ENCODE measurements at places on chromosomes 7 and 10. TPM values are rescaled to one million over a fixed set of nuclear protein-coding genes. Genes with fewer than 3 reads are reported as not detected.

SGMS1 gene
- total RNA-seq, result 17.0 TPM

SFTPD gene
- total RNA-seq, result not detected

ELFN1 gene
- not detected for total RNA-seq

DNA sequence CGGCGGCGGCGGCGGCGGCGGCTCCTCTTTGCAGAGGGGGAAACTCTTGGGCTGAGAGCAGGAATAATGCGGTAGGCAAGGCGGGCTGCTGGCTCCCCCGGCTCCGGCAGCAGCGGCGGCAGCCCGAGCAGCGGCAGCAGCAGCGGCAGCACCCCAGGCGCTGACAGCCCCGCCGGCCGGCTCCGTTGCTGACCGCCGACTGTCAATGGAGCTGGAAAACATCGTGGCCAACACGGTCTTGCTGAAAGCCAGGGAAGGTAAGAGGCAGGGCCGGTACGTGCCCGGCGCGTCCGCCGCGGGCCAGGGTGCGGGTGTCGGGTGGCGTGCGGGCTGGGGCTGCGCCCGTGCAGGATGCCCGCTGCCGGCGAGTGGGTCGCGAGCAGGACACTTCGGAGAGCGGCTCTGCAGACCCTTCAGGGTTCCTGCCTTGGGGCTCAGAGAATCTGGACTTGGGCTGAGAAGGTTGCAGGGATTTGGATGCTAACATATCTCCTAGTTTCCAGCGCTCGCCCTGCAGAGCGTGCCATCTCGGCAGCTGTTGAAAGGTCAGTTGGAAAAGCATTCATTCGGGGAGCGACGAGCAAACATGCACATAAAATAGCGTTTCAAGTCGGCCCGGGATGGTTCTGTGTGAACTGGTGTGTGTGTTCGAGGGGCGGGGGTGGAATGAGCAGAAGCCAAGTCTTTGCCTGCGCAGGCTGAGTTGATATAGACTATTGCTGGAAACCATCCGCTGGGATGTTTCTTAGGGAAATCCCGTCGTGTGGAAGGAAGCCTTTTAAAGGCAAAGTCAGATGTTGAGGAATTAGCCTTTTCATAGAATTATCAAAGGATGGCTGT is 562 bp downstream of the GRK5 start:
- DNase-seq, result peak; percentile 49

- DNase-seq, result no peak
Observed at GRCh38 chr7:41711283-41712064, 8.6 kb upstream of the INHBA start.

EIF4H gene
- total RNA-seq, result 330 TPM

DNA sequence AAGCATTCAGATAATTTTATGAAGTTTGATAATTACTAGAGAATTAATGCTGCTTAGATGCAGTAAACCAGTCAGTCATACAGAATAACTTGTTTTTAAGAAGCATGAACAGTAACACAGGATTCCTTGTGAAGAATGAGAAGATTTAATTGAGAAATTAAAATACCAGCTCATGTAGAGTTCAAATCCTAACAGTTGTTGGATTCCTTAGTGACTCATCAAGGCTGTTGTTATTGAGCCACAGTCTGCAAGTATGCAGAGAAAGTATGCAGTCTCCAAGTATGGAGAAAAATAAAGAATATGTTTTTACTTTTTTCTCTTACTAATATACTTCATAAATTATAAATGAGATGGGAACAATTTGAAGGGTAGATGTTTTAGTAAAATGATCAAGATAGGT is 30.2 kb upstream of the CYP26C1 start:
- no peak for DNase-seq

DNA sequence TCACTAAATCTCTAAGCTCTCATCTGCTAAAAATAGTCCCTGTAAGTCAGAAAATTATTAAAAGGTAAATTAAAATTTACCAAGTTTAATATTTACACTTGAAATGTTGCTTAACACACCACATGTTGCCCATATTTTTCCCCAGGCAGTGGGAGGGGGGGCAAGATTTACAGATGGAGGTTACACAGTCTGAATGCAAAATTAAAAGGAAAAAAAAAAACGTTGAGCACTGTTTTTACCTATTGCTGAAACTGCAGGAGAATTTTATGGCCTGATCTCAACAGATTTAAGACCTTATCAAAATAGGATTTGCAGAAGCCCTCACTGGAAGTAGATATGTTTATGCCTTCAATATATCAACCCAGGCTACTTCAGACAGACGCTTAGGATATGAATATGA is 133.4 kb downstream of the SFMBT2 start:
- no peak for DNase-seq

GRCh38 chr10:89348975-89349374 is 21.2 kb downstream of the IFIT3 start:
- no peak for DNase-seq

GRCh38 chr10:132735923-132736391 is 50.0 kb downstream of the NKX6-2 start:
- DNase-seq, result no peak

CPA2 gene
- total RNA-seq, result not detected

DNA sequence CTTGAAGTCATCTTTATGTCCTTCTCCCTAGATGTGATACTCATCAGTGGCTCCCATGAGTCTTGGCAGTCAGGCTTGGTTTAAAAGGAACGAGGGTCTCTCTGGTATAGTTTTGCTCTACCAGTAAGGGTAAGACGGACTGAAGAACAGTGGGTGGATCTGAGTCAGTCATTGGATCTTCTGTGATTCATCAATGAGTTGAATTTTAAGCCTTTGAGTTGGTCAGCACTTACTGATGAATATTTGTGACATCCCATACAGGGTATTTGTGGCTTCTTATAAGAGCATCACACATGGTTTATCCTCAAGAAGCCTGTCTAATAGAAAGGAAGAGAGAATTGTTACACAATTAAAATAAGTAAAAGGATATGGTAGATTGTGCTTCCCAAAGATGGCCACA is 87.3 kb upstream of the NAMPT start:
- no peak for DNase-seq

PALD1 gene
- total RNA-seq, result not detected

- peak; percentile 68 for DNase-seq
Observed at GRCh38 chr10:103193107-103193819, at the start of gene NT5C2. TSS of gene NT5C2 (minus strand) at chr10:103193272. CDS start at chr10:103174958, 18,314 bp downstream.

- DNase-seq, result no peak
Observed at GRCh38 chr7:80053124-80053523, 81.5 kb upstream of the GNAI1 start.

GRCh38 chr7:156609010-156609877 is 31.3 kb upstream of the RNF32 start:
- no peak for DNase-seq

- no peak for DNase-seq
Observed at GRCh38 chr7:93148144-93148543, at the start of gene SAMD9L. TSS of gene SAMD9L (minus strand) at chr7:93148385. CDS start at chr7:93135971, 12,414 bp downstream.

- no peak for DNase-seq
Observed at GRCh38 chr7:159310457-159311171, 165.9 kb upstream of the VIPR2 start.

DNA sequence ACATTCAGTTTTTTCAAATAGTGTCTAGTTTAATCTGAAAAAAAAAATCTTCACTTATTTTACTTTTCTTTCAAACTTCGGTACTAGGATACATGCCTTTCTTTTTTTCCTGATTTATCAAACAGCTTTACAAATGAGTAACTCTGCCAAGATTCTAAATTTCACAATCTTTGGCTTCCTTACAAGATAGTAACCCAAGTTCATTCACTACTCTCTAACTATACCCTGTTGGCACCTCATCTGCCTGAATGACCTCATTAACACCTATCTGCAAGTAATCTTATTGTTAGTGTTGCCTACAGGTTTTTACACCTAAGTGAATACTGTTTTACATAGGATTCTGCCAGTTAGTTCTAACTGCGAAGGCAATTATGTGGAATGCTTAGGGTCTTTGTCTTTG is 159.8 kb downstream of the FOXP2 start:
- no peak for DNase-seq

DNA sequence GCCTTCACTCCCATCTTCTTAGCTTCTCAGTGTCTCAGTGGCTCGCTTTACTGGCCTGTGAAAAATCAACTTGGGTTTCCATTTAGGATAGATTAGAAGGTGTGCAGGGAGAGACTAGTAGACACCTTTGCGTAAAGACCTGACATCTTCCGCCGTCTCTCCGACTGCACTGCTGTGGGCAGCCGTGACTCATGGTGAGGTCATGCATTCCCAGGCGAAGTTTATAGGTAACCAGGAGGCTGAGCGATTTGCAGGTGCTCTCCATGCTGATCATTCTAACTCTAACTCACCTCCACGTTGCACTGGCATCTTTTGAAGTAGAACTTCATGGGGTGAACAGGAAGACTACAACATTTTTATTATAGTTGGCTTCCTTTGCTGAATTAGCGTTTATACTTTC is 68.0 kb upstream of the ZNF438 start:
- DNase-seq, result no peak

TDRD1 gene
- not detected for total RNA-seq

SPACDR gene
- total RNA-seq, result not detected

- DNase-seq, result no peak
Observed at GRCh38 chr7:93715234-93715633, 140.7 kb upstream of the CALCR start.

SLC16A9 gene
- not detected for total RNA-seq

DNA sequence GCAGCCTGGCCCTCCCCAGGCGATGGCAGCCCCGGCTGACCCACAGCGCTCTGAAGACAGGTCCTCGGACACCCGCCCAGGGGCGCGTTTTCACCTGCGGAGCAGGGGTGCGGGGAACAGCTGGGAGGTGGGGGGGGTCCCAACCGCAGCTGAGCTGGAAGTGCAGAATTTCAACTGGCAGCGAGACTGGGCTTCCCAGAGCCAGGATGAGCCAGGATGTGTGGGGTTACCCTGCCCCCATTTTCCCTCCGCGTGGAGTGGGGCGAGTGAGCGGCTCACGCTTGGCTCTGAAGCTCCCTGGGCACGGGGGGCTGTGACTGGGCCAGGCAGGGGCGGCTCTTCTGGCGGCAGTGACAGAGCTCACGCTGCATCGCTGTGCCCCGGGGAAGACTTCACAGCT is 70.2 kb downstream of the DNAJB6 start:
- no peak for DNase-seq

GRCh38 chr7:148699782-148700629 is 1.3 kb downstream of the CUL1 start:
- DNase-seq, result peak; percentile 35

NYAP1 gene
- total RNA-seq, result 0.38 TPM

DNA sequence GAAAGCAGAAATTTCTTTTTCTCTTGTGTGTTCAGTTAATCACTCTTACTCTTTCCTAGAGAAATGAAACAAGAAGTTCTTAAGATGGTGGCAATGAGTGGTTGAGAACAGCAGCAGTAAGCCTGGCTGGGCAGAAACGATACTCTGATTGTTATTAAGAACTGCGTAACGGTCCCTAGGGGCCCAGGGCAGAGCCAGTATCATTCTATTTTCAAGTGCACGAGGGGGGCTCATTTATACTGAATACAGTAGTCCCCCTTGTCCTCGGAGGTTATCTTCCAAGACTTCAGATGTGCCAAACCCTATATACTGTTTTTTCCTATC is 64.9 kb downstream of the EEPD1 start:
- no peak for DNase-seq

FZD8 gene
- total RNA-seq, result 1.7 TPM

GRCh38 chr7:4791101-4791737 is 15.8 kb downstream of the AP5Z1 start:
- DNase-seq, result no peak

GOLGA7B gene
- total RNA-seq, result 5.1 TPM

DNA sequence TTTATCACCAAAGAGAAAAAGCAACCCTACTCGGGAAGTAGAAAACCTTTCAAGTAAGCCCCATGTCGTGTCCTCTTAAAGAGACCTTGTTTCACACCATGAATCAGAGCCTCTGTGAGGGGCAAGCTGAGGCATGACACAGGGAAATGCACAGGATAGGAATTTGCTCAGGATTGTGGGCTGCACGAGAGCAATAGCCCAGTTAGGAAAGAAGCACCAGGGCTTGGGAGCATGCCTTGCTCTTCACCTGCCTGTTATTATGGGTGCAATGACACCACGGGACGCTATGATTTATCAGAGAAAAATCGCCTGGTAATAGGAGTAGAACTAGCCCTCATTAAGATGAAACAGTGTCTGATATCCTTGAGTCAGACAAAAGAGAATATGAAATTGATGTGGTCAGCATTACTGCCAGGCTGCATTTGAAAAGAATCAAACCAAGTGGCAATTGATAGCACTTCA is 562.9 kb upstream of the NRP1 start:
- DNase-seq, result no peak

GRCh38 chr10:128035557-128035973 is 90.7 kb downstream of the MKI67 start:
- peak; percentile 73 for DNase-seq

DNA sequence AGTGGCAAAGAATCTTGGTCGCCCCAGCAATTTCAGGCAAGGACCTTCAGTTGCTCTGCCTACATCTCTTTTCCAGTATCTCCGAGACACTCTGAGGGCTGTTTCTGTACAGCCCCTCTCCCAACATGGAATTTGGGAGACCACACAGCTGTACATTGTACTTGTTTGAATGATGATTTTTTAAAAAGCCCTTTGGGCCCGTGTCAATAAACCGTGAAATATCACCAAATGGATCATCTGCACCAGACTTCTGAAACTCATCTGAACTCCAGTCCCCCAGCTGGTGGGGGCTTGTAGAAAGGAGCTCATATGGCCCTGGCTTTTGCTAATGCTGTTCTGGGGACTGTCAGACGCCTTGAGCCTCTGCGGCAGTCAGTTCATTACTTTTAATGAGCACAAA is 374.9 kb downstream of the BBS9 start:
- no peak for DNase-seq

GRCh38 chr10:108095932-108096925 is 931.7 kb upstream of the SORCS1 start:
- DNase-seq, result no peak

- no peak for DNase-seq
Observed at GRCh38 chr10:93471110-93471651, 11.0 kb downstream of the MYOF start.

CDHR1 gene
- total RNA-seq, result 1.7 TPM

DNA sequence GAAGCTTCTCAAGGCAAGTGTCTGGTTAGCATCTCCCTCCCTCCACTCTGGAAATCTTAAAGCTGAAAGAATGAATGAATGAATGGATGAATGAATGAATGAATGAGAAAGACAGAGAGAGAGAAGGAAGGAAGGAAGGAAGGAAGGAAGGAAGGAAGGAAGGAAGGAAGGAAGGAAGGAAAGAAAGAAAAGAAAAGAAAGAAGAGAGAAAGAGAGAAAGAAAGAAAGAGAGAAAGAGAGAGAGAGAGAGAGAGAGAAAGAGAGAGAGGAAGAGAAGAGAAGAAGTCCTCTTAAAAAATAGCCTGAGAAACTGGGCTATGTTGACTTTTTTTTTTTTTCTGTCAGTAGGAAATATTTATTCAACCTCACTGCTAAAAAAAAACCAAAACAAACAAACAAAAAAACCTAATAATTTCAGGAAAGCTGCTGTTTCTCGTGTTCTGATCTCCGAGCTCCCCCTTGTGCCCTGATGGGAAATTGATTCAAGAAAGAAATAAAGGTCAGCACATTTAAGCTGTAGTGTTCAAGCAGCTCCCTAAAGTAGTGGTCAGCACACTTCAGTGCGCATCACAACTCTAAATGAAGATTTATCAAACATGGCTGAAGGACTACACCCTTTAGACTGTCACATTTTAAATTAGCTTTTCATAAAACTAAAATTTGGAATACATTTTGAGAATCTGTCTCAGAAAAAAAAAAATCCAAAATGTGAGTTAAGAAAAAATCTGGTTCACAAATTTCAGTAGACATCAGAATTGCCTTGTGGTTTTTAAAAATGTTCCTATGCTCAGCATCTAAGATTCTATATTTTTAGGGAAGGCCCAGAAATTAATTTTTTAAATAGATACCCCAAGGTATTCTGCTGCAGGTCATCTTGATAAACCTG is 154.3 kb downstream of the ELAPOR2 start:
- DNase-seq, result no peak

MSMB gene
- total RNA-seq, result not detected
